ENCODE measurements at places on chromosomes 12 and 14.

DNA sequence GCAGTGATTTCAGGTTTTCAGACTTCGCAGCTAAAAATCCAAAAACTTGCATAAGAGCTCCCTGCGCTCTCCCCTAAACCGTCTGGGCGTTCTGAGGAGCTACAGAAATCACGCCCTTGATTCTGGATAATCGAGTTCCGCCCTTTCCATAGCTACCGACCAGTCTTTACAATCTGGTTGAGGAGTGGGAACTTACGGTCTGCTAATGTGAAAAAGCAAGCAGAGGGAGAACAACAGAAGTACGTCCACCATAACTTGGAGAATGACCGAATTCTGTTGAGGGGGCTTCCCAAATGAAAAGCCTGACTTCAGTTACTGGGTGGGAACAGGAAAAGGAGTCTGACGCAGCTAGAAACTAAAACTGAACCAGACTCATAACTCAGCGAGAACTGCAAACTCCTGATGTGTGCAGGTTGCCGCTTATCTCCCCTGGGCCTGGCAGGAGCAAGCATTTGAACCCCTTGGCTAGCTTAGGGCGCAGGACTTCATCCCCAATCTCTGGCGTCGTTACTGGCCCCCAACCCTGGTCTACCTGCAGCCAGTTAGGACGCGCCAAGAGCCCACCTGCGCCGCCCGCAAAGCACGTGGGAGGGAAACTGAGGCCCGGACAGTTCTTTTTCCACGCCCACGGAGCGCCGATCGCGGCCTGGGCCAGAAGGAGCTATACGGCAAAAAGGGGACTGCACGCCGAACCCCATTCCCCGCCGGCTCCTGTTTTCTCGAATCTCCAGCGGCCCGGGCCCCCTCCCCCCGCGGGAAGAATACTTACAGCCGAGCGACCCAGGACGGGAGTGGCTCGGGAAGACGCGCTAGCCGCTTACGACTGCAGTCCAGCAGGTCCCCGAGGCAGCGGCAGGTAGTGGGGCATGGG, 838 bp downstream of the LRIG3 start:
- DNase-seq = peak; percentile 27

- DNase-seq = no peak
Observed at GRCh38 chr12:101107032-101107763, 102.8 kb downstream of the SLC5A8 start.

DNA sequence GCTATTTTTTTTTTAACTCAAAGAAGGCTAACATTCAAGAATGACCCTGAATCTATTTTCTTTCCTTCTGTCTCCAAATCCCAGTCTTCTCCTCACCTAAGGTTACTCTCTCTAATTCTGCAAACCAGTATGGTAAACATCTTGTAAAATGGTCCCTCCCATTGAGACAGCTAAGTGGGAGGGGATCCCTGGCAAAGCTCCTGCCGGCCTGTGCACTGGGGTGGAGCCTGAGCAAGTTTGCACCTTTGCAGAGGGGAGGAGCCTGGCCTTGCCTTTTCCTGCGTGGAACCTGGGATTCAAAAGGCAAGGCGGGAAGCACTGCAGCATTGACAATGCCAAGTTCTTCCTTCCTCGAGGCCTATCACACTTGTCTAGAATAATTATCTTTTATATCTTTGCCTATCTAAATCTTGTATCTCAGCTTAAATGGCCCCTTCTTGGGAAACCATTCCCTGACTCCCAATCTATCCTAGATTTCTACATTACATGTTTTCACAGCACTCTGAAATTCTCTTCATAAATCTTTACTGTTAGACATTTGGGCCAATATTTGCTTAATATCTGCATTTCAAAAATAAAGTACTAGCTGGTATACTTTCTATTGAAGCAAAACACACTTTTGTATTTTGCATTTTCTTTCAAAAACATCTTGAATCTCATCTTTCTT, 83.0 kb downstream of the EPS8 start:
- no peak for DNase-seq

GRCh38 chr12:6871052-6871957, 1.8 kb downstream of the SPSB2 start:
- no peak for DNase-seq

DNA sequence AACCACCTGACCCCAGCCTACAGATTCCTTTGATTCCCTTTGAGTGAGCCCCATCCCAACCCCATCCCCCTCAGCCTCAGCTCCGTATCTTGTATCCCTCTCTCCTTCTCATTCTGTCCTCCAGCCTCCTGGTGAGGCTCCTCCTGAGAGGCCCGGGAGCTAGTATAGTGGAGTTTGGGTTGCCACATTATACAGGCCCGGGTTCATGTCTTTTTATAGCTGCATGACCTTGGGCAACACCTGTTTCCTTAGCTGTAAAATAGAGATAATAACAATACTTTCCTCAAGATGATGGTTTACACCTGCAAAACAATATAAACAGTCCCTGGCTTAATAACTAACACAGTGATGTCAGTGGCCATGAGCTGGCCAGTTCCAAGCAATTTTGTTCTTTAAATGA, 89.8 kb downstream of the STAB2 start:
- no peak for DNase-seq

DNA sequence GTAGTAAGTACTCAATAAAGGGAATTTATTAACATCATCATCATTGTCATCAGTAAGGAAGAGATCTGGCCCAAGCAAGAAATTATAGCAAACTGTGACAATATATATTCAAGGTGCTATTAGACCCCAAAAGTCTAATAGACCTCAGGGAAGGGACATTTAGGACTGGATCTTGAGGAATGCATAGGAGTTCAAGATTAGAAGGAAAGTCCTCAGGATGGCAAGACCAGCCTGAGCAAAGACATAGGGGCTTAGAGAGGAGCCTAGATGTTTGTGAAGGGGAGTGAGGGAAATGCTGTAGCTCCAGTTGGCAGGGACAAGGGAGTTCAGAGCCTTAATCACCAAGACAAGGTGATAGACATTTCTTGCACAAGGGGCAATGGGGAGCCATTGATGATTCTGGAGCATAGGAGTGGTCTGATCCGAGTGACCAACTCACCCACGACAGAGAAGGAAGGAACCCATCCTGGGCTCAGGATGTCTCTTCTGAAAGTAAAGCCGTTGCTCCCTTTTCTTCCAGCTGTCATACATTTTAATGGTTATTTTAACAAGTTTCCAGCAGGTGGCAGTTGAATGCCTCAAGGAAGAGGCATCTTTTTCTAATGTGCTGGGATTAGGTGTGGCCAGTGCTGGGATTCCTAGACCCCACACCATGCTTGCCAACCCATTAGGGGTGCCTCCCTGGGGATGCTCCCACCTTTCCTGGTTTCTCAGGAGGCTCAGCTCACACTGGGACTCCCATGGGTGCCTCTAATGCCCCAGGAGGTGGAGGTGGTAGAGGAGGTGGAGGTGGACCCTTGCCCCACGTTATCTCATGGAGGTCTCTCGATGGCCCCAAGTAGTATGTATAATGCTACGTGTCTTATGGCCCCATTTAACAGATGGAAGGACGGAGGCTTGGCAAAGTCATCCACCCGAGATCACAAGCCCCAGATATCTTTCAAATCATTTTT, 37.8 kb downstream of the PHETA1 start:
- peak; percentile 59 for DNase-seq

GRCh38 chr12:53365245-53365904, 14.6 kb upstream of the SP1 start:
- no peak for DNase-seq

DNA sequence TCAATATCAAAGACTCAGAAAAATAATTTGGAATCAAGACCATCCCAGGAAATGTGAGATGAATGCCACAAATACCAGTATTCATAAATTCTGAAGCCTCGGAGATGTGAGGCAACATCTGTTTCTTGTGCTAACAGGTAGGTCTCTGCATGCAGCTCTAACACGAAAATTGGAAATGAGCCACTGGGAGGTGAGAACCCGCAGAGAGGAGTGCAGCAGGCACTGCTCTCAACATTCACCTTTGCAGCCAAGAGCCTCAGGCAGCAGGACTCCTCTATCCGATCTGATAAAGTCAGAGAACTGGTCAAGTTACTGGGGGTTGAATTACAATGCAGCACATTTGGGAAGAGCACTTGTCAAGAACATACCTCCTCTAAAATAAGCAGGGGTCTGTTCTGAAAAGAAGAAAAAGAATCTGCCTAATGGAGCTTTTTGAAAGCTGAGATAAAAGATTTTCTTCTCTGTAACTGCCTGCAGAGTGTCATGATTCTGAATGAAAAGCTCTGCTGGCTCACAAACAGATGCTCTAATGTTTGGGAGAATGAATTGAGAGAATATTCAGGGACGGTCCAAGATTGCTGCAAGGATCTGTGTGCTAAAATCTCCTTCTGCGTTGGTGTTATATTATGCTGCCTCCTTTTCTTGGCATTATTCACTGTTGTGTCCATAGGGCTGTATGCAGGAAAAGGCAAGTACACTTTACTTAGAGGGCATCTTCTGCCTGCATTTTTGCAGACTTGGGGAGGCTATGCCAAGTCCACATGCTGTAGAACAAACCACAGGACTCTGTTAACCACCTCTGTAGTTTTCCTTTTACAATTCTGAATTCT, 209.6 kb upstream of the KRR1 start:
- no peak for DNase-seq

- peak; percentile 20 for DNase-seq
Observed at GRCh38 chr14:52068615-52069306, at the start of gene NID2. TSS of gene NID2 (minus strand) at chr14:52069059. CDS start at chr14:52068994, 65 bp downstream.

GRCh38 chr14:23580152-23580926, 1.7 kb upstream of the JPH4 start:
- peak; percentile 10 for DNase-seq

- DNase-seq = no peak
Observed at GRCh38 chr14:92539419-92539818, 25.8 kb downstream of the RIN3 start.

DNA sequence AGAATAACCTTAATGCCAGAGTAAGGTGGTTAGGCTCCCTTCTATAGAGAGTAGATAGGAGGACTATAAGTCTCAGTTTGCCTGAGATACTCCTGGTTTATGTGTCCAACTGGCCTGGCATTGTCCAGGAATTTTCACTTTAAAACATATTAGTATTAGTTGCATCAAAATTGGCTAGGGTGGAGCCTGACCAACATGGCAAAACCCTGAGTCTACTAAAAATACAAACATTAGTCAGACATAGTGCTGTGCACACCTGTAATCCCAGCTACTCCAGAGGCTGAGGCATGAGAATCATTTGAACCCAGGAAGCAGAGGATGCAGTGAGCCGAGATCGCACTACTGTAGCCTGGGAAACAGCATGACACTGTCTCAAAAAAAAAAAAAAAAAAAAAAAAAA, 11.9 kb downstream of the WDHD1 start:
- no peak for DNase-seq

DNA sequence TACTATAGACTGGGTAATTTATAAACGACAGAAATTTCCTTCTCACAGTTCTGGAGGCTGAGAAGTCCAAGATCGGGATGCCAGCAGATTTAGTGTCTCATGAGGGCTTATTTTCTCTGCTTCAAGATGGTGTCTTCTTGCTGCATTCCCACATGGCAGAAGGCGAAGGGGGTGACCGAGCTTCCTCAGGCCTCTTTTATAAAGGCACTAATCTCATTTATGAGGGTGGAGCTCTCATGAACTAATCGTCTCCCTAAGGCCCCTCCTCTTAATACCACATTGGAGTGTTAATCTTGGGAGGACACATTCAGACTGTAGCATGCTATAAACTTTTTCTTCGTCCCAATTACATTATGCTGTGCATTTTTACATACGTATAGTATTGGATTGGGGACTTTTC, 200.4 kb upstream of the ARHGAP5 start:
- DNase-seq = no peak

- no peak for DNase-seq
Observed at GRCh38 chr12:62135553-62136200, 124.5 kb upstream of the USP15 start.

- DNase-seq = no peak
Observed at GRCh38 chr12:121529184-121529583, 51.6 kb downstream of the KDM2B start.

DNA sequence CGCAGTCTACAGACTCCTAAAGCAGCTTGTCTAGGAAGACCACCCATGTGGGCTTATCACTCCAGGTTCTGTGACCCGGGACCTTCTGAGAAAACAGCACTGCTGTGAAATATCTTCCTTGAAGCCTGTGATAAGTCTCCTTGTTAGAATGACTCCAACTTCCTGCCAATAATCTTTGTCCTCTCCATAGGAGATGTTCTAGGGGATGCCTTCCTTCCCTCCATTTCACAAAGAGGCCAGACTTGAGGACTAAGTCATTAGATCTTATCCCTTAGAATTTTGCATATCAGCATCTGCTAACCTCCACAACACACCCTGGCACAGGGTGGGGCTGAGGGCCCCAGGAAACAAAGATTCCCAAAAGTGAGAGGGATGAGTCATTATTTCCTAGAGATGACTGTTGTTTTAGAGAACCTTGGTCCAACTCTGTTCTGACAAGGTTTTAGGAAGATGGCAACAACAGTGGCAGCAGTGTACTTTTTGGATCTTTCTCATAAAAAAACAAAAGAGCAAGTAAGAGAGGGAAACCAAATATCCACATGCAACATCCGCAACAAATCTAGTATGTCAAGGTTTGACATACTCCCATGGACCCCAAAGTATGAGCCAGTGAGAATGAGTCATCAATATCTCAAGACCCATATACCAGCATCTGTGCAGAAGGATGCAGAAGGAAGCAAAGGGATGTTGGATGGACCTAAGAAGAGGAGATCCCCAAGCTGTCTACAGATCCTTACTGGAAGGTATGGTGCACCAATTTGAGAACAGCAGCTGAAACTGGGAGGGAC, 6.0 kb downstream of the LTB4R start:
- DNase-seq = no peak

- no peak for DNase-seq
Observed at GRCh38 chr12:54004841-54005530, 3.8 kb upstream of the HOXC8 start.

- DNase-seq = no peak
Observed at GRCh38 chr14:43938588-43939281, 568.3 kb downstream of the FSCB start.

DNA sequence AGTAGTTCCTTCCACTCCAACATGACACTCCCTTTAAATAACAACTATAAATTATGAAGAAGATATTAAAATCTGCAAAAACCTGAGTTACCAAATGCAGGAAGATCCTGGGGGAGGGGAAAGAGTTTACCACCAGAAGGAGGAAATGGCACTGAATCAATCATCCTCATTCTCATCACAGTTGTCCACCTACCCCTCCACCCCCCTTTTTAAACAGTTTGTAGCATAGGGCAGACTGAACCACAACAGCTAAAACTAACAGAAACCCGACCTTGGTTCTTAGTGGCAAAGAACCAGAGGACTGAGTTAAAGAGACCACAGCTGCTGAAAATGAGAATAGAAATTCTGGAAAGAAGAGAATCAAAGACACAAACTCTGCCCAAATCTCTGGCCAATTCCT, 189.5 kb downstream of the MED13L start:
- DNase-seq = peak; percentile 19

DNA sequence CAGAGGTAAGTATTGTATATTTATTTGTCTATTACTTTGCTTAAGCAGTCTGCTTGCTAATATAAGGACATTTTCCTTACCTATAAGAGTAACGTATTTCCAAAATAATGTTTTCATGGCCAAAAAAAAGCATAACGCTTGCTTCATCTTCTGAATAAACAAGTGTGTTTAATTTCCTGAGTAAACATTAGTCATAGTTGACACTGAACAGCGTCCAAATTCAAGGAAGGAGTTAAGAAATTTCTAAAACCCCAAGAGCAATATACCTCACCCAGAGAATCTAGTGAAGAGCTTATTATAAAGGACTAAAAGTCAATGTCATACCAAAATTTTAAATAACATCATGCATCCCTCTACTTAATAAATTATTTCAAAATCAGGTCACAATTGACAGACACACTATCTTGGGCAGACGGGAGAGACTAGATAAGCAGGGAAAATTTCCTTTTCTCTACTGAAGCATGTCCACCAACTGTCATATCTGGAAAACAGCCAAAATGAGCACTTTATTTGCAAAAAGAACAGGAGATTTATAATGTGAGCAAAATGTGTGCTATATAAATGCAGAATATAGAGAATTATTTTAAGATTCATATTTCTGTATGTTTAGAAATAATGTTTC, 25.1 kb downstream of the ANKS1B start:
- peak; percentile 15 for DNase-seq

All from HepG2 (cell line).